Fibroblast of villous mesenchyme (primary cell): ENCODE measurements at places on chromosomes 7 and 10. TPM values are rescaled to one million over a fixed set of nuclear protein-coding genes. Genes with fewer than 3 reads are reported as not detected.

Gene PRPS1L1
- not detected in 2 replicates for total RNA-seq

Gene AMPH
- 0.86 and 0.97 TPM in 2 replicates for total RNA-seq

Gene MPP7
- total RNA-seq, result 0.32 and 0.43 TPM in 2 replicates

Gene HOXA5
- 7.4 and 10.8 TPM in 2 replicates for total RNA-seq

Gene TEX47
- not detected in 2 replicates for total RNA-seq

Gene NUTM2E
- under 0.01 TPM in 1 of 2 replicates, not detected in the other for total RNA-seq

Gene HOXA1
- 0.32 and 0.43 TPM in 2 replicates for total RNA-seq

Gene PAX4
- not detected in 2 replicates for total RNA-seq

Gene RBM20
- total RNA-seq, result under 0.01 and 0.32 TPM in 2 replicates

Gene PRLHR
- total RNA-seq, result not detected in 2 replicates

Gene OPALIN
- not detected in 2 replicates for total RNA-seq

Gene ZNF273
- 1.3 and 3.9 TPM in 2 replicates for total RNA-seq

Gene UFSP1
- total RNA-seq, result 5.6 and 7.1 TPM in 2 replicates
